Uterus (tissue), 4 donors: ENCODE measurements at places on chromosomes 4 and X. TPM values are rescaled to one million over a fixed set of nuclear protein-coding genes. Genes with fewer than 3 reads are reported as not detected.

- DNase-seq: no peak
These were observed 54.7 kb upstream of the TRPC5 start for GRCh38 chrX:112137276-112137675.

GRCh38 chrX:110167952-110168451 lies 149.9 kb downstream of the AMMECR1 start:
- DNase-seq: no peak

DNA sequence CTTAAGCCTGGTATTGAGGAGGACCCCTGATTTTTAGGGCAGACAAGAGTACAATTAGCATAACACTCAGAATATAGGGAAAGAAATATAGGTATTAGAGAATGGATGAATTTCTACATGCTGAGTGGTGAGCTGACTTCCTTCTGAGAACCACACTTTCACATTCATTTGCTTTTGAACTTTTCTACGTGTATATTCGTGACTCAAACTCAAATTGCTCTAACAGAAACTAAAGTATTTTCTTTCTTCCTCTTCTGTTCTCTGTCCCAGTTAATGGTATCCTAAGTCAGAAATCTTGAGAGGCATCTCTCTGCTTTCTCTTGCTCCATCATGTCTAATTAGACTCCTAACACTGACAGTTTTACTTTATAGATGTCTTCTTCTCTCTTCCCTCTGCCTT lies 103.2 kb upstream of the CITED1 start:
- no peak for DNase-seq

Gene FAM53A
- 3.2 TPM for total RNA-seq

Gene DCAF8L2
- total RNA-seq: not detected

Gene TRIML2
- total RNA-seq: not detected

Gene SRP72
- total RNA-seq: 121 TPM

DNA sequence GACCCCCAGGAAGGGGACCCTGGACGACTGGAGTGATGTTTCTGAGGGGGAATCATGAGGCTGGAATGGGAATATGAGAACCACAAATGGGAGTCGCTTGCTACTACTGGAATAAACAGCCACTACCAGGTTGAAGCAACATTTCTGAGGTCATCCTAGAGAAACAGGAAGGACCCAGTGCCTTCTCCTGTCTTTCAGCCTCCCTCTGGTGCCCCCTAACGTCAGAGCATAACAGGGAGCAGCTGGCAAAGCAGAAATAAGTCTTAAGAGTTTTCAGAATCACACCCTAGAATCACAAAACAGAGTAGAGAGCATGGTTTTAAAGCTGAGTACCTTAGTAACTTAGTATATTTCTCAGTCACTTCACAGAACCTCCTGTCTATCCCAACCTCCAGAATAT lies 347.8 kb upstream of the PITX2 start:
- no peak for DNase-seq

DNA sequence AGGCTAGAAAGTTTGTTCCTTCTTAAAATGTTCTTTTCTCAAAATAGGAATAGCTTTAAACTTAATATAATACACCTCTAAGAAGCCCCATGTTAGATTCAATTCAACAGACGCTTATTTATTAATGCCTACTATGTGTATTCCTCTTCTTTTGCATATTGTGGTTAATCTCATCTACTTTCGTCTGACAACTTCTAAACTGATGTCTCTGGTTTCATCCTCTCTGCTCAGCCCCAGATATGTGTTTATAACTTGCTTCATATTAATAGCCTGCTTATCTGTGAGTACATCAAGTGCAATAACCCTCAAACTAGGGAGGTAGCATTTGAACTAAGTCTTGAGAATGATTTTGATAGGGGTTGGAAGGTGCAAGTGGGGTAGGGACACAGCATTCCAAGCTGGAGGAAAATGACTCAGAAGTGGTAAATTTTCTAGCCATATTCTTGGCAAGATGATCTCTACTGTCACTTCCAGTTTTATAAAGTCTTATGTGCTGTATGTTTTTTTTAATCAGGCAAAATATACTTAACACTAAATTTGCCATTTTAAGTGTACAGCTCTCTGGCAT lies 37.0 kb downstream of the STK26 start:
- DNase-seq: no peak
